ENCODE measurements at places on chromosomes 16 and 17.

GRCh38 chr16:83271970-83272575 is 535.7 kb upstream of the HSBP1 start:
- DNase-seq, result no peak

DNA sequence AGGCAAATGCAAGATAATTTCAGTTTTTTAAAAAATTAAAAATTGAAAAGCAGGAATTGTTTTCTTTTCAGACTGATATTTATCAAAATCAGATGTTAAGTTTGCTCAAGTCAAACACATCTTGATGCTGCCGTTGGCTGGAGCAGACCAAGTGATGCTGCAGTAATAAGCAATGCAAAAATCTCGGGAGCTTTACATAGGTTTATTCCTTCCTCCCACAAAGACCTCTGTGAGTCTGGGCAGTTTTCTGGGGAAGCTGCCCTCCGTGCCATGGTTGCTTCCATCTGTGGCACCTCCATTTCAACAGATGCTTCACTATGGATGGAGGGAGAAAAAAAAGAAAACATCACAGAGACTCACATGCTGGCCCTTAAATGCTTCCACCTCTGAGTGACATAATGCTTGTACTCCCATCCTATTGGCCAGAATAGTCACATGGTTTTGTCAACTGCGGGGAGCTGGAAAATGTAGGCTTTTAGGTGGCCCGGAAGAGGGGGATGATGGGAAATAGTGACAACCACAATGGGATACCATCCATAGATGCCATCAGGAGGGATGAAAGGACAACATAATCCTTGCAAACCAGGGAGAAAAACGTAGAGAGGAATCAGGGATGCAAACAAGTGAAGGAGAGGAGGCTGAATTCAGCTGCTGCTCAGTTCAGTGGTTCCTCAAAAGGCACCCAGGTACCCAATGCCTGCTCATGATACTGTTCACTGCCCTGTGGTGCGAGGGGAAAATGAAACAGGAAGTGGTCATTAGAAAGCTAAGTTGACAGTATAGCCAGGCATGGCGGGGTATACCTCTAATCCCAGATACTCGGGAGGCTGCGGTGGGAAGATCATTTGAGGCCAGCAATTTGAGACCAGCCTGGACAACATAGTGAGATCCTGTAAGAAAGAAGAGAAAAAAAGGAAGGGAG is 13.5 kb upstream of the ERCC4 start:
- DNase-seq, result no peak

GRCh38 chr17:46842835-46843234 is 8.5 kb upstream of the WNT9B start:
- DNase-seq, result no peak

DNA sequence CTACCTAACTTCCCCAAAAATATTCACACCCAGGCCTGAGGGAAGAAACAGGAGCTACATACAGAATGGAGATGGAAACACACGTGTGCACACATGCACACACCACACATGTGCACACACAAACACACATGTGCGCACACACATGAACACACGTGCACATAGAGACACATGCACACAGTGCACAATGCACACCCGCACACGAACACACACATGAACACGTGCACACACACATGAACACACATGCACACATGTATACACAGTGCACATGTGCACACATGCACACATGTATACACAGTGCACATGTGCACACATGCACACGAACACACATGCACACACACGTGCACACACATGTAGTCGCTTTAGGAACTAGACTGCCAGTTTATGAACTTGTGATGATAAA is 18.8 kb downstream of the CA5A start:
- no peak for DNase-seq

DNA sequence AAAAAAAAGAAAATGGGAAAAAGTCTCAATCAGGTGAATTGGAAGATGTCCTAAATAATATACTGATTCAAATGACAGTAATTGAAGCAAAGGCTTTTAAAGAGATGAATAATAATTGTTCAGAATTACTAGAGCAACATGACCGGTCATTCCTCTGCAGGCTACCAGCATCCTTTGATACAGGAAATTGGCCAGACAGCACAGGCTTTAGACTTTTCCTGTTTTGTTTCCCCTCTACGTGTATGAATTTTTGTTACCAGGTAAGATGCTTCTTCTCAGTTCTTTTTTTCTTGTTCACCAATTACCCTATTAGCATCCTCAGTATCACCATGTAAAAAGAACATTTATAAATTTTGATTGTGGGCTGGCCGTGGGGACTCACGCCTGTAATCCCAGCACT is 77.5 kb downstream of the RPGRIP1L start:
- no peak for DNase-seq

DNA sequence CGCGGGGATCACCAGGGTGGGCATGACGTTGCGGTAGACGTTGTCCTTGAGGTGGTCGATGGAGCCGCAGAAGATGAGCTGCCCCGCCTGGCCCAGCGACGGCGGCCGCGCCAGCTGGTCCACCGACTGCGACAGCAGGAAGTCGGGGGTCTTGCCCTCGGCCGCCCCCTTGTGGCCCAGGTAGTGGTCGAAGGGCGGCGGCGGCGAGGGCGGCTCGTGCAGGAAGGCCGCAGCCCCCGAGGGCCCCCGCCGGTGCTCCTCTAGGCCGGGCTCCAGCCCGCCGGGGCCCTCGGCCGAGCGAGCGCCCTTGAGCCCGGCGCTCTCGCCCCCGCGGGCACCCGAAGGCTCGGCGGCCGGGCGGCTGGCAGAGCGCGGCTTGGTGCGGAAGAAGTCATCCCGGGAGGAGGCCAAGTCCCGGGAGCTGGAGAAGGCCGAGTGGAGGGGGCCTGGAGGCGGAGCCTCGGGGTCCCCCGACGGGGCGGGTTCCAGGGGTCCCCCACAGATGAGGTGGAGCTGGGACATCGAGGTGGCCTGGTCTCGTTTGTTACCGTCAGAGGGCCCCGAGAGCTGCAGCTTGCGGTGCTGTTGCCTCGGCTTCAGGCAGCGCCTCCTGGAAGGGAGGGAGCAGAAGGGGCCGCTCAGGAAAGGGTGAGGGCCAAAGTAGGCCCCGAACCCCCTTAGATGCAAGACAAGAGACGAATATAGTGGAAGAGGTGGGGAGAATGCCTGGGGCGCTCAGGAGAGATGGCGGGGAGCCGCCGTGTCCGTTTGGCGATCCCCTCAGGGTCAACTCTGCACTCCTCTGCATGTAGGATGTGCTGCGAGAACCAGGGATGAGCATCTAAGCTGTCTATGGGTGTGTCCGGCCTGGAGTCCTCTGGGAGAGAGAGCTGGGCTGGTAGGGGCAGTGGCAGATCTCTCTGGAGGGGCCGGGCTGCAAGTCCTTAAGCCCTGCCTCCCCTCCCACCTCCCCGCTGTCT is 8.8 kb downstream of the FAM171A2 start:
- DNase-seq, result peak; percentile 31

DNA sequence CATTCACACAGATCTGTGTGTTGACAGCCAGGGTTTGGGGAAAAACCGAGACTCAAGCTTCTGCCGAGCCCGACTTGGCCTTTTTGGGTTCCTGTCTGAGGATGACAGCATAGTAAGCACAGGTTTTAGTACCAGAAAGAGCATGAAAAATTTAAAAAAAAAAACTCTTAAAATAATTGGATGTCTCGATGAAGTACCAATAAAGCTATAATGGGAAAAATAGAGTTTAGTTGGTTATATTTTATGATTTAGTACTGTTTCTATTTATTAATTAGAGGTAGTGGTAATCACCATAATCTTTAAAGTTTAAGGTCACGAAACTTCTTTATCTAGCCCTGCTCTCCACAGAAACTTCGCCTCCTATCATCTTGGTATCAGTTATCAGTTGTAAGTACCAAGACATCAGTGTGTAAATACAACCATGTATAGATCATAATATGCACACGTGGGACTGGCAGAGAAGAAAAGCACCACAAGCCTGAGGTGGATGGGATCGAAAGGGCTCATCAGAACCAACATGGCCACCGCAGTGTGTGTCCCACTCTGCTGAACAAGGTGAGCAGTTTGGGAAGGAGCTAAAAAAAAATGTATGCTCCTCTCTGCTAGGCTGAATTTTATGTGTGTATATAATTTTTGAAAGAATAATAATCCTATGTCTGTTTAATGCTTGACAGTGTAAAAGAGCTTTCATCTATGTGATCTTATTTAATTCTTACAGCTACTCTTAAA is 14.4 kb upstream of the EEF2K start:
- DNase-seq, result no peak

DNA sequence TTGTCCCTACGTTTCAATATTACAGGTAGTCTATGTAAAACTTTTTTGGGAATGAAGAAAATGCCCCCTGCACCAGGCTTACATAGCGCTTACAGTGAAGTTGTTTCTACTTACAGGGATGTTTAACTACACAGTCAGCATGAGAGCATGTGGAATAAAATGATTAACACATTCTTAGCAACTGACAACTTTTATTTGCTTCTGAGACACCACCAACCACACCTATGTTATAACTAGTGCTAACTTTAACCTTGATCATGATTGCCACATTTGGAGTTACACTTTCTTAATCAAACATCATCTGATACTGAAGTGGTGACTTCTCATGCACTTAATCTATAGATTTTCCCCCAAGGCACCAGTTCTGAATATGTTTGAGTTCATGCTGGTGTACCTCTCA is 20.3 kb upstream of the ZNF267 start:
- no peak for DNase-seq

DNA sequence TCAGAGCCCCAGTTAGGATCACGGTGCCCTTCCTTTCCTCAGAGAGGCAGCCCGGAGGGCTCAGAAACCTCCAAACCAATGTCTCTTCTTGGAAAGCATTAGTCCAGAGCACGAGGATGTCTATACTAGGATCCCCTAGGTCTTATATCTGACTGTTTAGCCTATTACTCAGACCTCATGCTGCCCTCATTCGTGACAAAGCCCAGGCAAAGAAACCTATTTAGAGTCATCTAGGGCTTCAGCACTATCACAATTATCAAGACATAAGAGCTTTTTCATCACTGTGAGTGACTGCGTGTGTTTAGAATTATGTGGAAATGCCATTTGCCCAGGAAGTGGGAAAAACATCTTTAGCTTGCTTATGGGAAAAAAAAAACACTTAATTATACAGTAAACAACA is 159.8 kb upstream of the NOL11 start:
- DNase-seq, result no peak

- no peak for DNase-seq
These were observed 219.9 kb downstream of the CHD9NB start for GRCh38 chr16:52832771-52833170.

GRCh38 chr16:68503334-68503733 is 35.8 kb upstream of the ZFP90 start:
- DNase-seq, result no peak

GRCh38 chr16:19375561-19376158 is 42.0 kb upstream of the TMC5 start:
- no peak for DNase-seq

DNA sequence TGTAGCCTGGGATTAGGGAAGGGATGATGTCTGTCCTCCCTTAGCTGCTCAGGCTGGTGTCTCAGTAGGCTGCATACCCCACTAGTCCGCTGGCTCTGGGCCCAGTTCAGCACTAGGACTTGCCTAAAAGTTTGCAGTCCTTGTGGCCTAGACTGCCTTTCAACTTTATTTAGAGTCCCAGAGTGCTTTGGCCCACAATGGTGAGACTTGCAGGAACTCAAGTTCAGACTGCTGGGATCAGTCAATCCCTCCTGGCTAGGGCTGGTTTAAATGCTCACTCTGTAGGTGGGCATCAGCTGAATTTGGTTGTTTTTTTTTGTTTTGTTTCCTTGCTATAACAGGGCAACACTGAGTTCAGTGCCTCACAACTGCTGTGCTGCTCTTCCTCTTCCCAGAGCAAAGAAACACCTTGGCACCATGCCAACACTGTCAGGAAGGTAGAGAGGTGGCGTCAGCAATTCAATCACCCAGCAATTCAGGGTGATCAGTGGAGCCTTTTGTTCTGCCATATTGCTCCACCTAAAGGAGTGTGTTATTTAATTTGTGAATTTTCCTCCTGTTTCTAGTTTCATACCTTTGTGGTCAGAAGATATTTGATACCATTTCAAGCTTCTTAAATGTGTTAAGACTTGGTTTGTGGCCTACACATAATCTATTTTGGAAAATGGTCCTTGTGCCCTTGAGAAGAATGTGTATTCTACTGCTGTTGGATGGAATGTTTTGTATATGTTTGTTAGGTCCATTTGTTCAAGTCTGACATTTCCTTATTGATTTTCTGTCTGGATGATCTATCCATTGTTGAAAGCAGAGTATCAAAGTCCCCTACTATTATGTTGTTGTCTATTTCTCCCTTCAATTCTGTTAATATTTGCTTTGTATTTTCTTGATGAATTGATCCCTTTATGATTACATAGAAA is 284.0 kb upstream of the PMFBP1 start:
- no peak for DNase-seq

- DNase-seq, result no peak
These were observed 25.8 kb downstream of the TRIM16 start for GRCh38 chr17:15658296-15658695.

DNA sequence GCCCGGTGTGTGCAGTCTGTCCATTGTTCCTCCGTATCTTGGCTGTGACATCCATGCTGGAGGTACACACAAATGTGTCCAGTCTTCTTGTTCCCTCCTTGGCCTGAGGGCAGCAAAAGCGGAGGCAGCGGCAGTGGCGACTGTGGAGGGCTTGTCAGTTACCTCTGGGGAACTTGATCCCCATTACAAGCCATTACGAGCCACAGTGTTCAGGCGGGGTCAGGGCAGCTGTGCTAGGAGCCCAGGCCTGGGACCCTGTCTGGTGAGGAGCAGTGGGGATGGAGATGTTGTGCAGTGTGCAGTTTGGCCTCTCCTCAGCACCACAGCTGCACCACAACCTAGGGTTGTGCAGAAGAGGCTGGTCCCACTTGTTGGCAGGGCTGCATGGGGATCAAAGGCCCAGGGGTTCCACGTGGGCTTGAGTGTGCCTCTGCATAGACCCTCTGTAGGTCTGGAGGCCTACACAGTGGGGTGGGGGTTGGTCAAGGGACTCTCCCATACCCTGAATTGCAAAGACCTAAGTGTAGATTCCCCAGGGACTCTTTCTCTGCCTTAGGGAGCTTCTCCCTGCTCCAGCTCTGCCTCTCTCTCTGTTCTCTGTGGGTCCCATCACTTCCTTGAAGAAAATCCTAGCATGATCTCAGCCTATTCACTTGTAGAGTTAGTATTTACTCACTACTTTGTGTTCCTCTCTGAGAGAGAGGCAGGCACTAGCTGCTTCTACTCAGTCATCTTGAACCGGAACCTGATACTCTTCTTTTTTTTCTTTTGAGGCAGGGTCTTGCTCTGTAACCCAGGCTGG is 58.8 kb downstream of the SLFN11 start:
- DNase-seq, result no peak

All from activated naive CD4-positive, alpha-beta T cell (primary cell).